ENCODE measurements at places on chromosomes 3 and 15.

- no peak for DNase-seq
Observed at GRCh38 chr3:3825035-3825434, 25.8 kb downstream of the LRRN1 start.

DNA sequence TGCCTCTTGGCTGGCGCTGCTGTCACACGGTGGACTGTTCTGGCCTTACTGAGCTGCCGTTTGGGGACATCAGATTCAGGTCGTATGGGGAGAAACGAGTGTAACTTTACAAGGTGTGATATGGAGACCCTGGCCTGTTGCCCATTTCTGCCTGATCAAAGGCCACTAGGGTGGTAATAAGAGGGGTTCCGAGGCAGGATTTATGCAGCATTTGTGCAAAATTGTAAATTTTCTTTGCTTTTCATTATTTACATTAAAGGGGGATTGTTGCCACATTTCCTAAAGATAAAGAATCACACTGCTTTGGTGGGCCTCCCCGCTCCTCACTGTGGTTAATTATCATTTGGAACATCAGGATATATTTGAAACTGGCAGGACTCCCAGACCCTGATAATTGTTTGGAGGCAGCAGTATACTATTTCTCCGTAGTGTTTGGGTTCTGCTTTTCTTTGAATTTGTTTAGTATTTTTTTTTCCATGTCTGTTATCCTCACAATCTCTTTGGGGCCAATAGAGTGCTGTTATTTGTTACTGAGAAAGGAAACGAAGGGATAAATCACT lies 891 bp downstream of the NXPE3 start:
- no peak for DNase-seq

DNA sequence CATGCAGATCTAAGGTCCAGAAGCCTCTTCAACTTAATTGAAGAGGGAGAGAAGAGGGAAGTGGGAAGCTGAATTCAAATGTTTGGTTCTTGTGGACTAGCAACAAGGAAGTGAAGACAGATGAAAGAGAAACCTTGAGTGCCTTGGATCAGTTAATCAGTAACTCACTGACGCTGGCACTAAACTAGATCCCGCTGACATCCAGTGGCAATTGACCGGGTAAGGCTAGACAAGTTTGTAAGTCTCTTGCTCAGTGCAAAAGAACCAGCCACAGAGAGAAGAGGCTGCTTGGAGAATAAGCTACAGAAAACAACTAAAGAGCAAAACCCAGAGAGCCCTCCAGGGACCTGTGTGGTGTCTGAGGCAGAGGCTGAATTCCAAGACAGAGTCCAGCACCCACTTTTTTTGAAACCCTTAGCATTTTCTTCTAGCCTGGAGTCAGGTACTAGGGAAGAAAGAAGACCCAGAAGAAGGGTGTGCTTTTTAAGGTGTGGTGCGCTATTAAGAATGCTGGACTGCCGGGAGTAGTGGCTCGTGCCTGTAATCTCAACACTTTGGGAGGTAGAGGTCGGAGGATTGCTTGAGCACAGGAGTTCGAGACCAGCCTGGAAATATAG lies 6.9 kb downstream of the PLCH1 start:
- no peak for DNase-seq

GRCh38 chr3:179884136-179884535 lies 152.6 kb downstream of the PEX5L start:
- no peak for DNase-seq

- no peak for DNase-seq
Observed at GRCh38 chr3:71978150-71978721, 193.3 kb upstream of the PROK2 start.

GRCh38 chr3:100796556-100796955 lies 87.3 kb downstream of the TFG start:
- no peak for DNase-seq

GRCh38 chr15:88704791-88705768 lies 66.3 kb downstream of the ISG20 start:
- DNase-seq, result no peak

- DNase-seq, result no peak
Observed at GRCh38 chr3:86969500-86970189, 21.3 kb downstream of the VGLL3 start.

GRCh38 chr3:37768107-37768809 lies 93.4 kb upstream of the CTDSPL start:
- peak; percentile 76 for DNase-seq

GRCh38 chr3:40437889-40438288 lies 19.2 kb upstream of the RPL14 start:
- no peak for DNase-seq

GRCh38 chr3:119871571-119871970 lies 89.7 kb downstream of the NR1I2 start:
- no peak for DNase-seq

- DNase-seq, result no peak
Observed at GRCh38 chr3:166123576-166123975, 286.4 kb upstream of the BCHE start.

DNA sequence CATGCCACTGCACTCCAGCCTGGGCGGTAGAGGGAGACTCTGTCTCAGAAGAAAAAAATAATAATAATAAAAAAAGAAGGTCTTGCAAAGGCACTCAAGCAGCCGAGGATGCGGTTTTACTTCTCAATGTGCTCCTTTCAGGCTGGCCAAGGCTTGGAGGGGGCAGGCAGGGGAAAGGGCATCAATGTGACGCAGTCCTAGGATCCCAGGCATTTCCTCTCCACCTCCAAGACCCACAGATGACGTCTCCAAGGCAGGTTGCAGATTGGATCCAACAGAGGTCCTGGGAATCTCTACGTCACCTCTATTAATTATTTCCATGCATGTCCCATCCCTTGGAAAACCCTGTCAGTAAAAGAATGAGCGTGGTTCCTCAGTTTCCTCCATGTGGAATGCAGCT lies 56.2 kb downstream of the FAM43A start:
- no peak for DNase-seq

- DNase-seq, result no peak
Observed at GRCh38 chr3:184791171-184791570, 20.8 kb upstream of the VPS8 start.

- no peak for DNase-seq
Observed at GRCh38 chr3:52162250-52162872, 8.1 kb upstream of the POC1A start.

GRCh38 chr3:94179059-94179458 lies 116.2 kb downstream of the NSUN3 start:
- no peak for DNase-seq

- DNase-seq, result no peak
Observed at GRCh38 chr3:179164857-179165256, 16.7 kb downstream of the PIK3CA start.

DNA sequence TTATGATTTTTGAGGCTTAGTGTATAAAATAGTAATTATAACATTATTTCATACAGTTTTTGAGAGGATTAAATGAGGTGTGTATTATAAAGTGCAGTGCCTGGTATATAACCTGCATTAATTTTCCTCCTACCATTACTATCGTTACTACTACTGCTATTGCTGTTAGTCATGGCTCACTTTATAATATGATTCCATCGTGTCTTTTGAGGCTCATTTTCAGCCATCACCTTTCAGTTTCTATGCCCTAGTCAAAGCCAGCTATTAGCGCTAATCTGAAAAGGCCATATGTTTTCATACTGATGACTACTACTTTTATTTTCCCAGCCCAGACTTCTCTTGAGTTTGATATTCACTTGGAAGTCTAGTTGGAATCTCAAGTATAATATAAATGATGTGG lies 5.5 kb downstream of the MEF2A start:
- no peak for DNase-seq

- DNase-seq, result no peak
Observed at GRCh38 chr3:149077628-149078027, 8.7 kb downstream of the HLTF start.

GRCh38 chr3:186520957-186521842 lies 23.0 kb downstream of the CRYGS start:
- peak; percentile 17 for DNase-seq

DNA sequence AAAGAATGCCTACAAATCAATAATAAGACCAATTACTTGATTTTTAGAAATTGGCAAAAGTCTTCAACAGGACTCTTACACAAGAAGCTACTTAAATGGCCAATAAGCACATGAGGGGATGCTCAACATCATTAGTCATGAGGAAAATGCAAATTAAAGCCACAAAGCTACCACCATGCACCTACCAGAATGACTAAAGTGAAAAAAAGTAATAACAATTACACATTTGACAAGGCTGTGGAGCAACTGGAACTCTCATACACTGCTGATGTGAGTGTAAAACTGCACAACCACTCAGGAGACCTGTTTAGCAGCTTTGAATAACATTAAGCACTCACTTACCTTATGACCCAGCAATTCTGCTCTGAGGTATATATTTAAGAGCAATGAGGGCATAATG lies 68.4 kb downstream of the PPCDC start:
- no peak for DNase-seq

GRCh38 chr15:22871481-22872086 lies 33.1 kb downstream of the NIPA2 start:
- no peak for DNase-seq

- DNase-seq, result no peak
Observed at GRCh38 chr15:95690631-95691340, 639.7 kb upstream of the NR2F2 start.

GRCh38 chr3:49462222-49462621 lies 7.8 kb upstream of the DAG1 start:
- DNase-seq, result no peak

DNA sequence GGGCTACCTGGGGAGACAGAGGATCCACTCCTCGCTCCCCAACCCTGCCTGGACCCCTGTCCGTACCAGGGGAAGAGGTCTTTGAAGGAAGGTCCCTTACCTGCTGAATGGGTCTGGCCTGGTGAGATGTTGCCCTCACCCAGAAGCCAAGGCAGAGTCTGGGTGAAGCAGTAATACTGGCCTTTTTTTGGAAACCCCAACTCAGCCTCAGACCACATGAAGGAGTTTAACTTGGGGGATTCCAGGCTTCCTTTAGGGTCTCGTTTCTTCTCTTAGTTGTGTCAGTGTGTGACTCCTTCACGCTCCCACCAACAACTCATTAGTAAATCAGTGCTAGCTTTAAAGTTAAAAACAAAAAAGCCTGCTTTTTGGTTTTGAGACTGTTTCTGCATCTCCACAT lies 45.6 kb downstream of the RTP1 start:
- DNase-seq, result no peak

DNA sequence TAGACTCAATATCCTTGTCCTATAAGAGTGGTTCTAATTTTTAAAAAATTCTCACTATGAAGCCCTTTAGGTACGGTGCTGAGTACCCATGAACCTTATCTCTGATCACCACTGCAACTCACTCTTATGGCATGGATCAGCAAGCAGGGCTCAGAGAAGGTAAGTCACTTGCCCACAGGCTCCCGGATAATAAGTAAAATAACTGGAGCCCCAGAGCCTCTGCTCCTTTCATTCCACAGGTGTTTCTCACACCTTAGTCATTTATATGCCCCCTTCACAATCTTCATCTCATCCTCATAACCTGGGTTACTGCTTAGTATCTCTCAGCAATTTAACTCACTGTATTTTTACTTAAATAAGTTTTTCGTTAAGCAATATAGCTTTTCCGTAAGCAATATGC lies 28.4 kb upstream of the AKAP13 start:
- DNase-seq, result no peak

- DNase-seq, result no peak
Observed at GRCh38 chr3:37625051-37625450, 236.6 kb upstream of the CTDSPL start.

All from SK-N-DZ (cell line).